ENCODE measurements at places on chromosomes 11 and 22.
A peak's percentile ranks its signal among the peaks of the same experiment; 100 is the strongest.

GRCh38 chr11:9280655-9281301 is 15.6 kb upstream of the DENND5A start:
- DNase-seq, result no peak

GRCh38 chr11:78770931-78771330 is 196.3 kb upstream of the NARS2 start:
- no peak for DNase-seq

GRCh38 chr11:125931116-125931515 is 14.7 kb upstream of the VSIG10L2 start:
- no peak for DNase-seq

- DNase-seq, result no peak
These were observed 8.0 kb upstream of the IL2RB start for GRCh38 chr22:37157516-37158285.

- DNase-seq, result no peak
These were observed 434.5 kb upstream of the CCDC90B start for GRCh38 chr11:83720675-83721074.

DNA sequence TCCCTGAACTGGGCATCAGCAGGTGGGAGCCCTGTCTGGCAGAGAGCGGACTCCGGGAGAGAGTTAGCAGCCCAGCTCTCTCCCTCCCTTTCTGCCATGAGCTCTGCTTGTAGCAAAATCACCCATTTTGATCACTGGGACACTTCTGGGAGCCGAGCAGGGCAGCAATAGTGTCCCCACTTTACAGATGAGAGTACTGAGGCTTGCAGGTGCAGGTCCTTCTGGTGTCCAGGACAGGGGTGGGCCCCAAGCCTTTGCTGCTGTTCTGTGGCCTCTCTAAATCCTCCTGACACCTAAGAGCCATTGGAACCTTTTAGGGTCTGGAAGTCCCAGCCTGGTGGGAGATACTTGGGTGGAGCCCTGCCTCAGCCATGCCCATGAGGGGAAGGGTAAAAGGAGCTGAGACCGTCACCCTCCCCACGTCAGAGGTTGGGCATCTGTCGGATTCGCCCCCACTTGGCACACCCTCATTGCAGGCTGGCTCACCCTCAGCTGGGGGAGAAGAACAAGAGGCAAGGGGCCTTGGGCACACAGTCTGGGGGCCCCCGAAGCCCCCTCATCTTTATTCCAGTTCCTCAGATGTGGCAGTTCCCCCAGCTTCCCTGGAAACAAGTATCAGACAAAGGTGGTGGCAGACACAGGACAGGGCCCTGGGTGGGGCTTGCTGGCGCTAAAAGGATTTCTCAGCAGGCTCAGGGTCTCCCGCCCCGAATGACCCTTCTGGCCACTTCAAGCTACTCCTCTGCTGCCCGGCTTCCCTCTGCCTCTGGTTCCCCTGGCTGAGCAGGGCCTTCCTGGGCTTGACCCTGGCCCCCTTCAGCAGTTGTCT is 4.5 kb downstream of the RIN1 start:
- DNase-seq, result no peak

DNA sequence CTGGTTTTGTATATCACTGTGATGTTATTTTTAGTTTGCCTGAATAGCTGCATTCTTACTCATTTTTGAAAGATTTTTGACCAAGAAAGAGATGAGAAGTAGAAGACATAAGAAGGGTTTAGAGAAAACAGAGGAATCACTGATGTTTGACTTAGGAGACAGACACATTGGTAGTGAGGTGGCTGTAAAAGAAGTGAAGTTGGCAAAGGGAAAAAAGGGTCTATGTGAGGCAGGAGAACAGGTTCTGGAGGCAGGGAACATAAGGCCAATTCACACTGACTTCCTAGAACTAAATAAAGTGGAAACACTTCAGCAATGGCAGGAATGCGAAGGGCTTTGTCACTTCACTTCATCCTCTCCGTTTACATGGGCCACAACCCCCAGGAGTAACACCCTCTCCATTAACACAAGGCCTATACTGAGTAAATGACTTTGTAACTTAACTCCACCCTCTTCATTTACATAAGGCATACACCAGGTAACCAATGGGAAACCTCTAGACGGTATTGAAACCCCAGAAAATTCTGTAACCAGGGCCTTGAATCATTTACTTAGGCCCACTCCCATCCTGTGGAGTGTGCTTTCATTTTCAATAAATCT is 36.5 kb downstream of the CTSC start:
- DNase-seq, result no peak

GRCh38 chr11:16013649-16014275 is 342.6 kb downstream of the SOX6 start:
- no peak for DNase-seq

- no peak for DNase-seq
These were observed 39.8 kb downstream of the GAB2 start for GRCh38 chr11:78377625-78378418.

DNA sequence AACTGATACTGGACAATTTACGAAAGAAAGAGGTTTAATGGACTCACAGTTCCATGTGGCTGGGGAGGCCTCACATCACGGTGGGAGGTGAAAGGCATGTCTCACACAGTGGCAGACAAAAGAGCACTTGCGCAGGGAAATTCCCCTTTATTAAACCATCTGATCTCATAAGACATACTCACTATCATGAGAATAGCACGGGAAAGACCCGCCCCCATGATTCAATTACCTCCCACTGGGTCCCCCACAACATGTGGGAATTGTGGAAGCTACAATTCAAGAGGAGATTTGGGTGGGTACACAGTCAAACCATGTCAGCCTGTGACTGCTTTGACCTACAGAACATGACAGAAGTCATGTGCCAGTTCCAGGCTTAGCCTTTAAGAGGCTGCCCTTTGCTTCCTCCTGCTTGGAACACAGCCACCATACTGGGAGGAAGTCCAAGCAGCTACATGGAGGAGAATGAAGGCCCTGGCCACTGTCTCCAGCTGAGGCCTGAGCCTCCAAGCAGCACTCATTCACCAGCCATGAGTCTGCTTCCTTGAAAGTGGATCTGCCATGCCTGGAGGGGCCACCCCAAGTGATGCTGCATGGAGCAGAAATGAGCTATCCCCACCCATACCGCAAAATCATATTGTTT is 10.9 kb upstream of the GAL start:
- DNase-seq, result no peak

GRCh38 chr22:29821291-29822016 is 16.6 kb downstream of the ASCC2 start:
- peak; percentile 93 for DNase-seq

- no peak for DNase-seq
These were observed 109.3 kb downstream of the GALNT18 start for GRCh38 chr11:11512502-11512901.

- DNase-seq, result no peak
These were observed 852.6 kb upstream of the RAG2 start for GRCh38 chr11:37450613-37451012.

GRCh38 chr22:28656181-28656580 is 23.5 kb downstream of the TTC28 start:
- DNase-seq, result no peak

DNA sequence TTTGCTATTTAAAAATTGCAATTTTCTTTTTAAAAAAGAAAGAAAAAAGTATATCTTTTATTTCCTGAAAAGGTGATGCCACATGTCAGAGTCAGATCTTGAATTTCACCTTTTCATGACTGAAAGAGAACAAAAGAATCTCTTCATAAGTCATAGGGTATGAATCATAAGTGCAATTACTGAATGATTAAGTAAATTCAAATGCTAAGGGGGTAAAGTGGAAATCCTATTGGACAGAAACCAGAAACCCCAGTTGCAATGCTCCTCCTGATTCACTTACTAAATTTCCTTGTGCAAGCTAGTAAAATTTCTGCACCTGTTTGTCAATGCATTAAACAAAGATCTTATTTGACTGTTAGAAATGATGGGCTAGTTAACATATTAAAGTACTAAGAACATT is 8.2 kb upstream of the PRRG4 start:
- DNase-seq, result peak; percentile 29

- no peak for DNase-seq
These were observed 202.9 kb downstream of the FAM76B start for GRCh38 chr11:95586661-95587060.

GRCh38 chr11:46285594-46286033 is 8.2 kb downstream of the CREB3L1 start:
- no peak for DNase-seq

- peak; percentile 68 for DNase-seq
These were observed 35.0 kb downstream of the TPBGL start for GRCh38 chr11:75275581-75275980.

DNA sequence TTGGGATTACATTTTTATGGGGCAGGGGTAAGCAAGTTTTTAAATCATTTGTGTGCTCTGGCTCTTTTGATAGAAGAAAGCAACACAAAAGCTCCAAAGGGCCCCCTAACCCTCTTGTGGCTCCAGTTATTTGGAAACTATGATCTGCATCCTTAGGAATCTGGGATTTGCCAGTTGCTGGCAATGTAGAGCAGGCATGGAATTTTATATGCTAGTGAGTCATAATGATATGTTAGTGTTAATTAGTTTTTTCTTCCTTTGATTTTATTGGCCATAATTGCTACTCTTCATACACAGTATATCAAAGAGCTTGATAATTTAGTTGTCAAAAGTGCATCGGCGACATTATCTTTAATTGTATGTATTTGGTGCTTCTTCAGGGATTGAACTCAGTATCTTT is 10.1 kb downstream of the RAG1 start:
- DNase-seq, result no peak

DNA sequence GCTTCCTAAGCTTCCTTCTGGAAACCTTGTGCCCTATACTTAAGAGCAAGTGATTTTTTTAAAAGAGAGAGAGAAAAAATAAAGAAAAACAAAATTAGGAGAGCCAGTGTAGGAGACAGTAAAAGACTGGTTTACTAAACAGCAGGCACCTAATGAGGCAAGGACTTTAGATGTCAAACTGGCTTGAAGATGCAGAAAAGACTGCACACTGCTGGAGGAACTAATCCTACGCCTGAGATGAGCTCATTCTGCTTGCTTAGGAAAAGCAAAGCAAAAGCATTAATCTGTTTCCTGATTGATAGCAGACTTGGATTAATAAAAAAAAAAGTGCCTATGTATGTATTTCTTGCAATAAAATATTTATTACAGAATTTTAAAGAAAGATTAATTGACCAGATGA is 113.6 kb upstream of the SEZ6L start:
- DNase-seq, result no peak

DNA sequence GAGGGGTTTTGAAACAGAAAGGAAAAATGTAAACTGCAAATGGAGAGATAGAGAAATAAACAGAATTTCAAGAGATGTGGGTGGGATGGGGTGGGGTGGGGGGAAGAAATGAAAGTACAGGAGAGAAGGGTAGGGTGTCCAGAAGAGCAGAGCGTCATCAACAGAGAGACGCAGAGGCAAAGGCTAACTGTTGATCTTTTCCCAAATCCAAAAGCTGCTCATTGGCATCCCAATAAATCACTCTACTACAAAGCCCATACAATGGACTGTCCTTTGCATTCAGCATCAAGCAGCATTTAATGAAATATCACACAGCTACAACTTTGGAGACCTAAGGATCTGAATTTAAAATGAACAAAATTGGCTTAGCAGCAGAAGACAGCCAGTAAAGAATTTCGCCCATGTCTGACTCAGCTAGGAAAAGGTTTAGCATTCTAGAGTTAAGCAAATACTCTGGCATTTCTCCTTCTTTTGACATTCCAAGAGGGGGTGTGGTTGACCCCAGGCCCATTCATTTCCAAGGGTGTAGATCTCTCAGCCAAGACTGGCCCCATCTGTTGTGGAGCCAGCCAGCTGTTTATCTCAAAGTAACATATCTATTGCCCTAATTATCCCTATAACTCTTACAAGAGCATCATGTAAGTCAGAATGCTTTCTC is 1.5 kb downstream of the RAB30 start:
- no peak for DNase-seq

DNA sequence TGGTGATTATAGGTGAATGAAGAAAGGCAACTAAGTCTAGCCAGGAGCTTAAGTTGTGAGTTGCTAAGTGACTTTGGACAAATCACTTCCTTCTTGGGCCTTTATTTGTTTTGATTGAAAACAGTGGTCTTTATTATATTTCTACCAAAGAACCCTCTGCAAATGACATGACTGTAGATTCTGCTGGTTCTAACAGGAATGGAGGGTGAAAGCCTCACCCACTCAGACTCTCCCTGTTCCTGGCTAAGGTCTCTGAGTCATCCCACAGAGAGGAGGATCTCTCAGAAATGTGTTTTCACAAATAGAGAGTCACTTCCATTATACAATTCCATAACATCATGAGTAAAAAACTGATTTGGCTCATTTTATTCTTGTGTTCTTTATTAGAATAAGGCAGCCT is 583.9 kb upstream of the LRRC4C start:
- no peak for DNase-seq

DNA sequence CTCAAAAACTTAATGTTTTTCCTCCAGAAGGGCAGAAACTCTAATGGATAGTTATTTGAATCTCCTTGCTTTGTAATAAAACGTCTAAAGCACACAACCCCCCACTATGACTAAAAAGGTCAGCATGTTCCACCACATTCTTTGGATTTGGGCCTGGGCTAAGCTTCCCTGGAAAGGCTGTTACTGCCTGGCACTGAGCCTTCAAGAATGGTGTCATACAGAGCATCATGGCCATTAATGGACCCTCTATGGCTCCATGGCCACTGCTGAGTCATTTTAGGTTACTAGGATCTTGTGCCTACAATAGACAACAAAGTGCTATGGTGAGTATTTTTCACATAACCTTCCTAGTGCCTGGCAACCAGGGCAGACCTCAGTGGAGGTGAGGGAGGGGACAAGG is 242.6 kb upstream of the FAT3 start:
- no peak for DNase-seq

GRCh38 chr11:93921695-93922468 is 71.5 kb upstream of the VSTM5 start:
- DNase-seq, result no peak

DNA sequence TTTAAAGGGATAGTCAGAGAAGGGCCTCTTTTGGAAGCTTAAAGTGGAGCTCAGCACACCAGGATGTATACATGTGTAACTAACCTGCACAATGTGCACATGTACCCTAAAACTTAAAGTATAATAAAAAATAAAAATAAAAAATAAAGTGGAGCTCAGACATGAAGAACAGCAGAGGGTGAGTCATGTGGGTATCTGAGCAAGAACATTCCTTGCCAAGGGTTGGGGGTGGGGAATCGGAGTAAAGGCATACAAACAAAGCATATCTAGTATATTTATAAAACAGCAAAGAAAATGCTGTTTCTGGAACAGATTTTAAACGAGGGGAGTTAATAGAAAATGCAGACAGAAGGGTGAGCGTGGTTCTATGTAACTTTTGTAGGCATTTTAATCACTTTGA is 562.6 kb upstream of the ANO3 start:
- DNase-seq, result no peak

GRCh38 chr22:24523873-24524272 is 28.7 kb downstream of the UPB1 start:
- no peak for DNase-seq

DNA sequence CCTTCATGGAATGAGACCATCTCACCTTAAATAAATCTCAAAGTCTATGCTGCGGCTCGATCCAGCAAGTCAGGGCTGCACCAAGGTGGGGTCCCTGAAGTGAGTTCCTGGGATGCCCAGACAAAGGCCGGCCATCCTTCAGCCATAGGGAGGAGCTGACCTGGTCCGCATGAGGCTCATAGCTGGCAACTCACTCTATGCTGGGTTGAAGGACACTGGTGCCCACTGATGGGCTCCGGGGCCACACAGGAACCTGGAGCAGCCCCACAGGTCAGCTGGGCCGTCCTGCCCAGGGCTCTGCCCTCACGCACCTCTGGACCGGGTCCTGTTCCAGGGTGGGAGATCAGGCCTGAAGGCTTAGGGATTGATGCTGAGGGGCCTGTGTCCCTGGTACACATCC is 1339.3 kb downstream of the TBC1D22A start:
- DNase-seq, result no peak

- DNase-seq, result no peak
These were observed 134.6 kb upstream of the TEAD1 start for GRCh38 chr11:12539572-12539971.

All from CD14-positive monocyte (primary cell).